Cardiac muscle cell (in vitro differentiated cells and primary cell): ENCODE measurements at places on chromosomes 1 and 21.

- DNase-seq, result no peak
These were observed 191.9 kb upstream of the C1orf174 start for GRCh38 chr1:4091996-4092395.

DNA sequence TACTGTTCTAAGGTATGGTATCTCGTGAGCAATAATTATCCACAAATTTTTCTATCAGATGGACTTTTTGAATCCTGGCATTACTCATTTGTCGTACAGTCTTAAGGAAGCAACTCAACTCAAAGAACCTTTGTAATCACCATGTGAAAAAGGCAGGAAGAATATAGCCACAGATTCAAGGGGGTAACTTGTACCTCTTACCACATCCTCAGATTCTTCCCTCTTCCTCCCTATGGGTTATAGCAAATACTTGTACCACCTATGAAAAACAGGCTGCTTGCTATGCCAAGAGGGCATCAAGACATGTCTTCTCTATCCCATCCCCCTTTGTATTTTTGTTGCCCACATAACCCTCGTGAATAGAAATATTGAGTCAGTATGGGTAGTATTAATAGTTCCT is 616.6 kb upstream of the USP24 start:
- no peak for DNase-seq

- DNase-seq, result no peak
These were observed 27.5 kb downstream of the CTH start for GRCh38 chr1:70438529-70438928.

DNA sequence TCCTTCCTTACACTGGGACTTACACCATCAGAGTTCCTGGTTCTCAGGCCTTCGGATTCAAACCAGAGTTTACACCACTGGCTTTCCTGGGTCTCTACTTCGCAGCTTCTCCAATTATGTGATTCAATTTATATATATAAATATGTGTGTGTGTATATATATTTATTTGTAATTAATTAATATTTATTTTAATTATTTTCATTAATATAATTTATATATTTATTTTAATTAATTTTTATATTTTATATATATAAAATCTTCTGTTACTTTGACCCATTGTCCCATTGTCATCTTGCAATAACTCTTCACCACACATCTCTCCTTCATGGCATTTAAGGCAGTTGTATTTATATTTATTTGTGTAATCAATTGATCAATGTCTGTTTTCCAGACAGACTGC is 28.4 kb upstream of the ST6GALNAC3 start:
- DNase-seq, result no peak

DNA sequence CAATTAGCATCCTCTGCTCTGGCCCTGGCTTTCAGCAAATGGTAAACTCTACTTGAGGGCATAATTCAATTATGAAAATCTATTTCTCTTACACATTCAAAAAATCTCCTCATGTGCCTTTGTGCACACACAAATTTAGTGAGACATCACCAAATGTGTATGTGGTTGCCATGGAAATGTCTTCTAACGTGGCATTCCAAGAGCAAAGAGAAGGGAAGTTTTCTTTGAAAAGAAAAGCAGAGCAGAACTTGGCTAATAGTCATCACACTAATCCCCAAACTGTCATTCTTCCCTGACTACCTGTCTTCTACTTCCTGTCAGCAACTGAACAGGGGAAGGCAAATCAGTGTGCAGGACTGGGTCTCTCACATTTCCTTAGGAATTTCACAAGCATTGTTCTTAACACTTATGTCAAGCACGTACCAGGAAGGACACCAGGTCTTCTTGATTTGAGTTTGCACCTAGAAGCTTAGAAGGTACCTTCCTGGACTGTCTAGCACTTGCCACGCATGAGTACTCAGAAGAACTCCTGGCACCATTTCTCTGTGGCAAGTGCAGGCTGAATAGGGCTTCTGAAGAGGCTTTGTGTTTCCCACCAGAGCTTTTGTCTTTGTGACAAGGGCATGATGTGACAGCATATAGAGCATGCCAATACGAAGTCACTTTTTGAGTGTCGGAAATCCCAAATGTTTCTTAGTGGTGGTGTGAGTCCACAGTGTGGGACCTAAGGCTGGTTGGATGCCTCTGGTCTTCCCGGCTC is 32.3 kb downstream of the MAN1C1 start:
- no peak for DNase-seq

DNA sequence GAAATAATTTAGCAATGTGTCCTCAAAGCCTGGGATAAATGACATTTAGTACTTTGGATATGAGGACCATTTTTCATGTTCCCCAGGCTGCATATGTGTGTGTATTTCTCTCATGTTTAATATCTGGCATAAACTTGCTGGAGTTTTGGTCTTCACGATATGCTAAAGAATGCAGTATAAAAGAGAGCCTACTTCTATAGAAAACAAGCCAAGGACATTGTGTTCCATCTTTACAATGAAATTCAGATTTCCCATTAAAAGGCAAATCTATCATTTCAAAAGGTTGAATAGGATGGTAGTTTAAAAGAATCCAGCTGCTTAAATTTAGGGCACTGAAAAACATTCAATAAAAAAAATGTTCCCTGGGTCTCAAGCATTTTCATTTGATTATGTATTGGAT is 169.0 kb upstream of the C1orf105 start:
- DNase-seq, result no peak

GRCh38 chr1:34984435-34984792 is 733 bp downstream of the TMEM35B start:
- DNase-seq, result peak; percentile 11

GRCh38 chr21:39453571-39454179 is 1.9 kb downstream of the SH3BGR start:
- DNase-seq, result no peak

DNA sequence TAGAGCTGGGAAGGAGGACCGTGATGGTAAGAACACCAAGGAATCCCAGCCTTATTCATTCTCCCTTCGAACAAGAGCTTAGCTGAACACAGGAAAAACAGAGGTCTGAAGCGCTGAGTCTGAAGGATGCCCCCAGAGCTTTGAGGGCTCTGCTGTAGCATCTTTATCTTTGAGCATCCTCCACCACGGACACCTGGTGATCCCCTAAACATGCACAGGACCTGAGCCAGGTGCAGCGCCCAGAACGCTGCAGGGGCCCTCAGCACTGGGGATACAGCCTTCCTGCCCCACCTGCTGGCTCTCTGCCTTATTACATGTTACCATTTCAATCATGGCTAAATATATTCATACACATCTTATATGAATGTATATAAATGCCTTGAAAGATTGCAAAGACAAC is 7.7 kb upstream of the GPATCH4 start:
- DNase-seq, result peak; percentile 60

DNA sequence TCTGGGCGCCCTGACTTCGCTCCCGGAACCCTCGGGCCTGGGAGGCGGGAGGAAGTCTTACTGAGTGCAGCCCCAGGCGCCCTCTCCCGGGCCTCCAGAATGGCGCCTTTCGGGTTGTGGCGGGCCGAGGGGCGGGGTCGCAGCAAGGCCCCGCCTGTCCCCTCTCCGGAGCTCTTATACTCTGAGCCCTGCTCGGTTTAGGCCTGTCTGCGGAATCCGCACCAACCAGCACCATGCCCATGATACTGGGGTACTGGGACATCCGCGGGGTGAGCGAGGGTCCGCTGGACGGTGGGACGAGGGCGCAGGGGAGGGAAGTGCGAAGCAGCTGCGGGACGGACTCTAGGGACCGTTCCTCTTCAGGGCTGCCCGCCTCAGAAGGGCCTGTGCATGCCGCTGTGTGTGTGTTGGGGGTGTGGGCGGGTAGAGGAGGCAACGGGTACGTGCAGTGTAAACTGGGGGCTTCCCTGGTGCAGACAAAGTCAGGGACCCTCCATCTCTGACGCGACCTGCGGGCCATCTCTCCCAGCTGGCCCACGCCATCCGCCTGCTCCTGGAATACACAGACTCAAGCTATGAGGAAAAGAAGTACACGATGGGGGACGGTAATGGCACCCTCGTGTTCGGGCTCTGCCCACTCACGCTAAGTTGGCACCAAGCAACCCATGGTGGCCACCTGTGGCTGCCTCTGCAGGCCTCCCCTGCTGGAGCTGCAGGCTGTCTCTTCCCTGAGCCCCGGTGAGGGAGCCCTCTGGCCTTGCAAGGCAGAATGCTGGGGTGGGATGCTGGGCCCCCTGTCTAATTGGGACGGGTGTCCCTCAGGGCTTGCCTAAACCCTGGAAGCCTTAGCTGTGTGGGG is at the start of gene GSTM1:
Gene GSTM1, plus strand, starts transcription at position 177 of the 859 bp plus-strand sequence. Its CDS starts 57 bp downstream, at position 234.
- peak; percentile 82 for DNase-seq

- no peak for DNase-seq
These were observed 31.6 kb downstream of the ZMYND12 start for GRCh38 chr1:42424201-42424600.

DNA sequence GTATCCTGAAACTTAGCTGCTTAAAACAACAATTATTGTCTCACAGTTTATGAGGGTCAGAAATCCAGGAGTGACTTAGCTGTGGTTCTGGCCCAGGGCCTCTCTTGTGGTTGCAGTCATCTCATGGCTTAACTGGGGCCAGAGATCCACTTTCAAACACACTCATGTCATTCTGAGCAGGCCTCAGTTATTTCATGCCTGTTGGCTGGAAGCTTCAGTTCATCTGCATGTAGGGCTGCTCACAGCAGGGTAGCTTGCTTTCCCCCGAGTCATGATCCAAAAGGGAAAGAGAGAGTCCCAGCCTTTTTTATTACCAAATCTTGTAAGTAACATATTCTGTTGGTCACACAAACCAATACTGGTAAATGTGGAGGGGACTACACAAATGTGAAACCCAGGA is 96.6 kb upstream of the B3GALT2 start:
- no peak for DNase-seq

- DNase-seq, result no peak
These were observed 56.1 kb downstream of the HSF2BP start for GRCh38 chr21:43603233-43603626.

GRCh38 chr1:219174460-219175211 is 958 bp downstream of the LYPLAL1 start:
- DNase-seq, result peak; percentile 91

GRCh38 chr21:43972850-43973633 is 39.1 kb upstream of the TRAPPC10 start:
- no peak for DNase-seq

DNA sequence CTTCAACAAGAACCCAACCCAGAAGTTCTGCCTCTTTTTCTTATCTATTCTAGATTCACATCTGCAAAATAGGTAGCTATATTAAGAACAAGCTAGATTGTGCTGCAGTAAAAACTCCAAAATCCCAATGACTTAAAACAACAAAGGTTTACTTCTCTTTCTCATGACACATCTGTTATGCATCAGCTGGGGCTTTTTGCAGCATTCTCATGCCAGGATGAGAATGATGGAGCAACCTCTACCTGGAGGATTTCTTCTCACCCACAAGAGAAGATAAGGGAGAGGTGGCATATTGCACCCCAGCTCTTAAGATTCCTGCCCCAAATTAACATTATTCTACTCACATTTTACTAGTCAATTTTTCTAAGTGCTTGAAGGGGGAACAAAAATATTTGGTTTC is 152.3 kb upstream of the SPAG17 start:
- DNase-seq, result no peak

DNA sequence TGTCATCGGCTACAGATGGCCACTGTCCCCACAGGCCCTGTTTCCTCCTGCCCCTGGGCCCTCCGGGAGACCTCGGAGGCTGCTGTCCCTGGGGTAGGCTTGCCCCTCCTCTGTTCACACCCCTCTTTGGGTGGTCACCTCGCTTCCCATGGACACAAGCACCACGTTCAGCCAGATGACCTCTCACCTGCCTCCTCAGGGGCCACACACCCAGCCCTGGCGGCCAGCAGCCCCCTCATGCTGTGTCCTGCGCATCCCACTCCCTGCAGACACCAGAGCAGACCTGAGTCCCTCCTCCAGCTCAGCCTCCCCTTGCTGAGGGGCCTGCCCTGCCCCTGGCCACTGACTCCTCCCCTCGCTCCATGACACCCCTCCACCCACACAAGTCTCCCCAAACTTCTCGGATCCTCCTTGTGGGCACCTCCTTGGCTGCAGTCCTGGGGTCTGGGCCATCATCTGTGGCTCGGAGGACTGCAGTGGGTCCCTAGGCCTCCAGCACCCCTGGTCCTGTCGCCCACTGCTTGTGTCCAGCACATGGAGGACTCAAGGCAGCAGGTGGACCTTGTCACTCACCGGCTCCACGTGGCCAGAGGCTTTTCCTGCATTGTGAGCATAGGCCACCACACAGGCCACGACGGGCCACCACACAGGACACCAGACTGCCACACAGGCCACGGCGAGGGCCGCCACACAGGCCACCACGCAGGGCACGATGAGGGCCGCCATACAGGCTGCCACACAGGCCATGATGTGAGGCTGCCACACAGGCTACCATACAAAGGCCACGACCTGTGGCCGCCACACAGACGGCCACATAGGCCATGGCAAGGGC is 51.1 kb downstream of the MORN1 start:
- DNase-seq, result no peak

DNA sequence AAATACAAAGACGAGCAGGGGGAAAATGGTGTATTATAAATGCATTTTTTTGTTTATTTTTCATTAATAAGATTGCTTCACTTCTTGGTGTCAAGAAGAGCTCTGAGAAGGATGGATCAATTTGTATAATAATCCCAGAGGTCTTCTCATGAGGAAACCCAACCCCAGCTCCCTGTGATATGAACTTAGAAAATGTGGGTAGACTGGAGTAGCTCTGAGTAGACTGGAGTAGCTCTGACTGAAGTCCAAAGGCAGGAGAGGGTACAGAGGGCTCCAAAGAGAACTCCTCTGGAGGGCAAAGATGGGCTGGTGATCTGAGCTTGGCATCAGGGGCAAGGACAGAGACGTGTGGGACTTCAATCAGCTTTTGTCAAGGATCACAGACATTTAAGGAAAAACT is 21.4 kb downstream of the CDCP2 start:
- no peak for DNase-seq

DNA sequence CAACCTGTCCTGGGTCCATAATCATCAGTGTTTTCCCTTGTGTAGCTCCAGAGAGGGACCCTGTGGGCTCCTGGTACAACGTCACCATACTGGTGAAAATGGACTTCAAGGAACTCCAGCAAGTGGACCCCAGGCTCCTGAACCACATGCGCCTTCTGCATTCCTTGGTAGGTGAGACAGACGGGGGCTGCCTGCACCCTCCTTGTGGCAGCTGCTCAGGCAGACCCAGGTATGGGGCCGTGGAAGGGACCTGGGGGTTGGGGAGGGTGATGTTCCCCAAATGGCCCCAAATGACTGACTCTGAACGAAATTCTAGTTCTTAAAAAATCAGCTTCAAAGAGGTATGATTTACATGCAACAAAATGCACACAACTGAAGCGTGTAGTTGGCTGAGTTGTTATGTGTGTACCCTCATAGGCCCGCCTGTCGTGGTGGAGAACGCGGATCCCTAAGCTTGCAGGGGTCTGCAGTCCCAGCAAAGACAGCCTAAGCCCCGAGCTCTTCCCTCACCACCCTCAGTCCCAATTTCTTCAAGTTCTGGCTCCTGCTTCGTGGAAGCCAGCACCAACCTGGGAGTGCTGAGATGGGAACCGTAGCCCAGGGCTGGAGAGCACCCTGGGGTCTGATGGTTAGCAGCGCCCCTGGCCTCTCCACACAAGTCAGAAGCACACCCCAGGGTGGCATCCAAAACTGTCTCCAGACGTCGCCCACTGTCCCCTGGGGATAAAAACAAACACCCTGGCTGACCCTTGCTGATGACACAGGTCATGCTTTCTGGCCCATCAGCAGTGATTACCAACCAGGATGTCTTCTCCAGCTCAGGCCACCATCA is 14.3 kb downstream of the UMODL1 start:
- no peak for DNase-seq

GRCh38 chr1:107076841-107077240 is 20.4 kb downstream of the PRMT6 start:
- DNase-seq, result no peak
